ENCODE measurements at places on chromosomes 2 and 18.

GRCh38 chr18:13260197-13260934 lies 41.8 kb downstream of the LDLRAD4 start:
- no peak for DNase-seq

GRCh38 chr18:76613053-76613754 lies 118.2 kb upstream of the ZNF516 start:
- no peak for DNase-seq

GRCh38 chr2:185658750-185659149 lies 79.9 kb upstream of the FSIP2 start:
- DNase-seq: no peak

GRCh38 chr2:111015283-111015995 lies 105.3 kb upstream of the BCL2L11 start:
- DNase-seq: no peak

- no peak for DNase-seq
Observed at GRCh38 chr18:60965856-60966255, 367.4 kb upstream of the CDH20 start.

- DNase-seq: no peak
Observed at GRCh38 chr2:44943693-44944101, 2.2 kb downstream of the SIX3 start.

- DNase-seq: no peak
Observed at GRCh38 chr18:934518-935133, 30.0 kb downstream of the ADCYAP1 start.

- DNase-seq: no peak
Observed at GRCh38 chr2:118761771-118762170, 85.7 kb downstream of the EN1 start.

- DNase-seq: no peak
Observed at GRCh38 chr2:199147216-199147615, 310.5 kb downstream of the SATB2 start.

- peak; percentile 13 for DNase-seq
Observed at GRCh38 chr18:48790226-48790863, 160.4 kb downstream of the SMAD7 start.

GRCh38 chr2:73072129-73072395 lies 550 bp upstream of the SFXN5 start:
- DNase-seq: no peak

DNA sequence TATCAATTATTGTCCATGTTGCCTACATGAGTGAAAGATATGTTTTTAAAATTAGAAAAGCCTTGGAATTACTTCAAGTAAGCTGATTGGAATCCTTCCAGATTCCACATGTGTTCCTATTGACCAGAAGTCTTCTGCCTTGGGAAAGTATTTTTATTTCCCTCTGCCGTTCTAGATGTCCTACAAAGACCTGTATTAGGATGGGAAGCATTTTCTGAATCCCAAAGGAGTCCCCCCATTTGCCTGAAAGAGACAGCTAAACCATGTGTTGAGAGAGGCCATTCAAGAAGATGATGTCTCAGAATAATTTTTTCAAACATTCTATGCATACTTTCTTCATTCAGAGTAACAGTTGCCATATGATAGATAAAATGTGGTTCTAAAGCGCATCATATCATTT lies 19.0 kb upstream of the MYO1B start:
- DNase-seq: no peak

- no peak for DNase-seq
Observed at GRCh38 chr2:241399941-241400922, 44.1 kb downstream of the FARP2 start.

- DNase-seq: no peak
Observed at GRCh38 chr18:8337211-8337610, 272.0 kb upstream of the RAB12 start.

- no peak for DNase-seq
Observed at GRCh38 chr2:64860936-64861335, 128.3 kb upstream of the SLC1A4 start.

DNA sequence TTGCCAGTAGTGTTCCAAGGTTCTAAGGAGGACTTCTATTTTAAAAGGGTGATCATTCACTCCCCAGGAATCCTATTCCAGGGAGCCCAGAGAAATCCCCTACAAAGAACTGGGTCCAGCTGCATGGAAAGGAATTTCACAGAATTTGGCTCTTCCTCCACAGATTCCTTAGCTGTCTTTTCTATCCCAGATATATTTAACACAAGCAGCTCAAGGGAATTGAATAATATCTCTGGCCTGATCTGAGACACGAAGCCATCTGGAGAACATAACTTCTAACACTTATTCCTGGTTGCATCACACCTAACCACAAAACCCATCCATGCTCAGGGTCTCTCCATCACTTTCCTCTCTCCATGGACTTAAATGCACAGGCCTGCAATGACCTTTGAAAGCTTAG lies 306.7 kb upstream of the ACVR2A start:
- no peak for DNase-seq

GRCh38 chr18:10805587-10806118 lies 279.8 kb downstream of the NAPG start:
- no peak for DNase-seq

GRCh38 chr2:233464056-233464455 lies 102.5 kb downstream of the USP40 start:
- DNase-seq: no peak

DNA sequence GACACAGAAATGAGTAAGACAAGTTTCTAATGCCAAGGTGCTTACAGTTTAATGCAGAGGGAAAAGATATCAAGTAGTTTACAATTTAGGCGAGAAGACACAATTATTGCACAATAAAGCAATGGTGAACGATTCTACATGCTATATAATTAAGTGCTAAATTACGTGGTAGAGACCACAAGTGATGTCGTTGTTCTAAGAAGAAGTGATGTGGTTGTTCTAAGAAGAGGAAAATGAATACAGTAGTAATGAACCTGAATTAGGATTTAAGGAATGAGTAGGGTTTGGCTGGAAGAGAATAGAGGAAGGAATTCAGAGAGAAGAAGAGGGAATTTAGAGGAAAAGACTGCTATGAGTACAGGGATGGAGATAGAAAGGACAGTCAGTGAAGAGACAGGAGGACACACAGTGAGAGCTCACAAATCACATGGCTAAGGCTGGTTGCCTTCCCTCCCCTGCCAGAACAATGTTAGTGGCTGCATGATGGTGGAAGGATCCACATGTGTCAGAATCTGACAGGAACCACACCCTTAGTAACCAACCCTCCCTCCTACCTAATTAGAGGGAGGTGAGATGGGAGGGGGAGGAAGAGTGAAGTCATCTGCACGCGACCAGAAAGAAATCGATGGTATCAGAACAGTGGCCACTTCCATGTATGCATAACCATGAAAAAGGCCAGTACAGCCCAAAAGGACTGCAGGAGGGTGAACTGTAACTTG lies 44.7 kb downstream of the M1AP start:
- no peak for DNase-seq

DNA sequence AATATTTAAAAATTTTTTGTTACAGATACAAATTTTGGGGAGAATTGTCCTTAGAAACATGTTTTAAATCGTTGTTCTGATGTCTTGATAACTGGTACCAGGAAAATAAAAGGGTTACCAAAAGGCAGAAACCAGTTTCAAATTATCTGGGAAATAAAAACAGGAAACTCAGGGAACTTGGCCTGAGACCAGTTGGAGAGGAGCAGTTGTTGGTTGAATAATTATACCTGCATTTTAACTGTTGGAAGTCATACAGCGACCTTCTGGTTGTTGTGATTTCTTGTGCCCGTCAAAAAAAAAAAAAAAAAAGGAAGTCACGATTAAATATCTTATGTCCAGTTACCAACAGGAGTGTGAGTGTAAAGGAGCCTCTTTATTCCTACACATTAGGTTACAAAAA lies 51.8 kb downstream of the CRIM1 start:
- no peak for DNase-seq

GRCh38 chr2:184032983-184033382 lies 565.3 kb upstream of the ZNF804A start:
- no peak for DNase-seq

DNA sequence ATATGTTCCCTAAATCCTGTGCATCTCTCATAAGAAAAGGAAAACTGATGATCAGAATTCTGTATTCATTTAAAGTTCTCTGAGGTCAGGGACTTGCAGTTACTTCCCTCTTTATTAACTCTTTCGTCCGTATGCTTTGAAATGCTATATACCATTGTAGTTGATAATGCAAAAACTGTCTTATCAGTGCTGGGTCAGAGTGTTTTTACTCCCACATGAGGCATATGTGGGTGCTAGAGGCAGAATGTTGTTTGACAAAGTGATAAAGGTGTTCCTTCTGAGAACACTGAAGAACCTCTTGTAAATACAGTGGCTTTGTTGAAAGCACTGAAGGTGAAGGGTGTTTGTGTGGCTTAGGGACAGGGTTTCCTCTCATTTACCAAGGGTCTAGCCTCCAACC lies 136.5 kb upstream of the NFATC1 start:
- DNase-seq: no peak

DNA sequence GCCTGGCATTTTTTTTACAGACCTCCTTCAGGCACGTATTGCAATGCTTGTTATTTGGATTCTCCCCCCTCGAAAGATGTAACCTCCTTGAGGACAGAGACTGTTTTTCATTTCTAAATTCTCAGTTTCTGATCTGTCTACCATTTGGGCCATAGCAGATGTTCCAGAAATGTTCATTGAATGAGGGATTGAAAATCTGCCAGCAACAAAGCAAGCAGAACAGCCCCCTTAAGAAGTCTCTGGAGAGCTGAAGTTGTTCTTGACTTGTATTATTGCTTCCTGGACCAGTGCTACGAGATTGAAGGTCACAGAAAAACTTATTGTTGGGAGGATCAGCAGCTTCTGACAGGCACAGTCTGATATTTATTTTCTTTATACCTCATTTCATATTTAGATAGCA lies 355.5 kb downstream of the EPHA4 start:
- DNase-seq: no peak

GRCh38 chr18:4078246-4078645 lies 376.9 kb downstream of the DLGAP1 start:
- DNase-seq: no peak

GRCh38 chr2:109080109-109080508 lies 48.9 kb upstream of the SH3RF3 start:
- no peak for DNase-seq

DNA sequence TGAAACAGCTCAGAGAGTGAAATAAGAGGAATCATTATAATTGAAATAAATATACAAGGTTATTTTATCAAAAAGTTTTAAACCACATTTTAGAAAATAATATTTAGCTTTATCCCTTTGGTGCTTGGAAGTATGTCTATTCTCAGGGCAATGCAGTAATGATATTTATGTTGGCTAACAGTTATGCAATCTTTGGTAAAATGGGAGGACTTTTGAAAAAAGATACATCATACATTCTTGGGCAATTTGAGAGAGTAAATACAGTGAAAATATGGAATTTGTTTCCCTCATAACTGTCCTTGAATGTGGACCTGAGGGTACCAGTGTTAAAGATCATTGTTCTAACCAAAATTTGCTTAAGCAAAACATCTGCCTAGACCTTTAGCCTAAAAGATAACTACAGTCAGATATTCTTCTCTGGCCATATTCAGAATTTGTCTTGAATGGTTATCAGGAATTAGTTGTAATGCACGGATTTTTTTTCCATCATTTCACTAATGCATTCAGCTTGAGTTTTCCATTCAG lies 137.2 kb downstream of the LRRTM1 start:
- no peak for DNase-seq

- DNase-seq: no peak
Observed at GRCh38 chr2:145221032-145221431, 701.1 kb upstream of the ZEB2 start.

DNA sequence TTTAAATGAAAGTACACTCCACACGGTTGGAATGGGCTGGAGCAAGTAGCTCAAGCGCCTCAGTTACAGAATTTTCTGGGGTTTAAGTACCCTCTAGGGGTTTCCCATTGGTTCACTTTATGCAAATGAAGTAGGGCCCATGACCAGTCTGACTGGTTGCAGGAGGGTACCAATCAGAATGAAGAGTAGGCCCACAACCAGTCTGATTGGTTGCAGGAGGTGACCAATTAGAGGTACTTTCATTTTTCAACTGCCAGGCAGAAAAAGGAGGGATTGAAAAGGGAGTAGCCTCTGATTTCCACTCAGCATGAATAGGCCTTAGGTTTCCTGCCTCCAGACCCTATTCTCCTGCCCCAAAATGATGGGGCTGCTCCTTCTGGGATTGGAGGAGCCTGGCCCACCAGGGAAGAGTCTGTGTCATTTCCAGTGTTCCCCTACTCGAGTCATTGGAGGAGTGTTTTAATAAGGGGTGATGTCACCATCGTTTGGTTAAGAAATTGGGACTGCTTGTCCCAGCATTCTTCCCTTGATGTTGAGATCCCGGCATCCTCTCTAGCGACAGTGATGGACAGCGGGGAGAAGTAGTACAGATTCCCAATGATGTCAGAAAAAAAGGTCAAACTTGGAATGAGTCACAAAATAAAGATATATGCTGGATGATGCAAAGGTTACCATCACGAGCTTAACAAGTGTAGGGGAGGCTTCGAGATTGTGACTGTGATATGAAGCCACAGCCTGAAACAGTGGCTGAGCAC lies 210.4 kb downstream of the SH3BP4 start:
- peak; percentile 84 for DNase-seq

DNA sequence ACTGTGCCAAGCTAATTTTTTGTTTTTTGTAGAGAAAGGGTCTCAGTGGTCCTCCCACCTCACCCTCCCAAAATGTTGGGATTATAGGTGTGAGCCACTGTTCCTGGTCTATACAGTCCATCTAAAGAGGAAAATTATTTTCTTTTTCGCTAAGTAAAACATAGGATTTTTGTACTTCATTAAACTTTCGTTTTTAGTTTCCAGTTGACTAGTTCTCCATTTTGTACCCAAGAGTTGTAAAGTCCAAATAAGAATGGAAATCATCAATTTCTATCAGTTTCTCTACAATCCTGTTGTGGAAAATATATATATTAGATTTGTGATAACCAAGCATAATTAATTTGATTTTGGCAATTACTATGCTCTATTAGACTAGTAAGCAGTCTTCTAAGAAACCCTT lies 156.4 kb downstream of the BABAM2 start:
- DNase-seq: no peak

DNA sequence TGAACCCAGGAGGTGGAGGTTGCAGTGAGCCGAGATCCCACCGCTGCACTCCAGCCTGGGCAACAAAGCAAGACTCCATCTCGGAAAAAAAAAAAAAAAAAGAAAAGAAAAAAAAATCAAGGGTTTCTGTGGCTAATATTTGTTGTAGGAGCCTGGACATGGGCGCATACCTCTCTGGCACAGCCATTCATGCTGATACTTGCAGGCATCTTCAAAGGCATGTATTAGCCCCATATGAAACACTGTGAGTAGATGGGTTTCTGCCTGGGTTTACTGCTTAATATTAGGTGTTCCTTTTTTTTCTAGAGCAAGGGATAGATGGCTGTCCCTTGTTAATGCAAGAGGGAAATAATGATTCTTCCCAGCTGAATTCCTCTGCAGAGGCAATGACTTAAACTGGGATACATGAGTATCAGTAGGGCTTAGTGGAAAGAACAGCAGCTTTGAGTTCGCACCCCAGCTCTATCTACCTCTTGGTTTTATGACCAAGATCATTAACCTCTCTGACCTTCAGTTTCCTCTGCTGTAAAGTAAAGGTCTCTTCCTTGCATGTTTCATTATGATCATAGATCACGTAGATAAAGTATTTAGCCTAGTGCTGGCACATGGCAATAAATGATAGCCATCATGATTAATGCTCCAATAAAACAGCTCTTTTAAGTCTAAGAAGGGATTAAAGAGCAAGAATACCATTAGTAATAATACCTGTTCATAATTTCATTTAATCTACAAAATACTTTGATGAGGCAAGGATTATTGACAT lies 4.5 kb upstream of the ATL2 start:
- no peak for DNase-seq

- DNase-seq: no peak
Observed at GRCh38 chr2:227480528-227480927, 8.6 kb downstream of the AGFG1 start.

Data from RCC 7860 (cell line).